ENCODE measurements at places on chromosomes 7 and 10.
A peak's percentile ranks its signal among the peaks of the same experiment; 100 is the strongest.

- DNase-seq, result no peak
These were observed 222.0 kb downstream of the ADK start for GRCh38 chr10:74373059-74373458.

- DNase-seq, result no peak
These were observed 125.9 kb downstream of the HIPK2 start for GRCh38 chr7:139651914-139652313.

- DNase-seq, result no peak
These were observed 175.3 kb upstream of the KMT2E start for GRCh38 chr7:104838537-104839299.

DNA sequence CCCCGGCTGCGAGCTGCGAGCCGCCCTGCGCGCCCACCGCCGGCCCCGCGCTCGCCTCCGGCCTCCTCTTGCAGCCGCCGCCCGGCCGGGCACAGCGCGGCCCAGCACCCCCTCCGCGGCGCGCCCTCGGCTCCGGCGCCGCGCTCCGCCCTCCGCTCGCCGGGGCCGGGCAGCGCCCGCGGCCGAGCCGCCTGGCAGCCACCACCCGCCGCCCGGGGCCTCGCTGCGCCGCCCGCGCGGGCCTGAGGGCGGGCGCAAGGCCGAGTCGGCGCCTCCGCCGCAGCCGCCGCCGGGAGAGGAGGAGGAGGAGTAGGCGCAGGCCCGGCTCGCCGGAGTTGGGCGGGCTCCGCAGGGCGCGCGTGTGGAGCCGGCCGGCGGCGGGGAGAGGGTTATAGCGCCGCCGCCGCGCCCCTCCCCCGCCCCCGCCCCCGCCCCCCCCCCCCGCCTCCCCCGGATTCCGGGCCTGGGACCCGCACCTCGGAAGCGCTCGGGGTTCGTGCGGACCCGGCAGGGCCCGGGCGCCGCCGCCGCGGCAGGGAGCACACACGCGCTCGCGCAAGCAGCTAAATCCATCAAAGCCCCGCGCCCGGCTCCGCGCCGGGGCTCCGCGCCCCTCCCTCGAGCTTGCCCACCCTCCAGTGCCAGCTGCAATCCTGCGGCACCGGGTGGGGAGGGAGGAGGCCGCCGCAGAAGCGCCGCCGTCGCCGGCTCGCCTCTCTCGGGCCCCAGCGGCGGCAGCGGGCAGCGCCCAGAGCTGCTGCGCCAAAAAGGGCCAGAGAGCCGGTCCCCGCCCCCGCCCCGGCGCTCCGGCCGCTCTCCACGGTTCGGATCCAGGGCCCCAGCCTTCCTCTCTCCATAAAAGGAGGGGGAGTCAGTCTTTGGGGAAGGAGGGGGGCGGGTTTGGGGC lies at the start of gene PDGFA:
TSS of gene PDGFA (minus strand) at position 363 of the 907 bp plus-strand sequence. CDS start 845 bp downstream, outside the sequence.
- no peak for DNase-seq

DNA sequence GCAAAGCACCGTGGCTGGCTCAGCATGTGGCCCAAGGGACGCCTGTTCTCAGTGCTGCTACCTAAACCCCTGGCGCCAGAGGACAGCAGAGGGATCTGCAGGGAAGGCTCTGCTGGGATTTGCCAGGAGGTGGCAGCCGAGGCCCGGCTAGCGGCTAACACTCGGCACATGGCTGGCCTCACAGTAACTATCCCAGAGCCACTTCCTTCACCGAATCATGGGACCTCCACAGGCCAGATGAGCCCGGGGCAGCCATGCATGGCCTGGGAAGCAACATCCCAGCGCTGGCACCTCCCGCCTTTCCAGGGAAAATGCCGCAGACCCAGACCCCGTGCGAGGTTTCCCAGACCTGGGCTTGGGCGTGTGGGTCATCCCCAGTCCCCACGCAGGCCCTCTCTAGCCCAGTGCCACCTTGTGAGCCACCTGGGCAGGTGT lies 36.4 kb downstream of the DPYSL4 start:
- peak; percentile 37 for DNase-seq

DNA sequence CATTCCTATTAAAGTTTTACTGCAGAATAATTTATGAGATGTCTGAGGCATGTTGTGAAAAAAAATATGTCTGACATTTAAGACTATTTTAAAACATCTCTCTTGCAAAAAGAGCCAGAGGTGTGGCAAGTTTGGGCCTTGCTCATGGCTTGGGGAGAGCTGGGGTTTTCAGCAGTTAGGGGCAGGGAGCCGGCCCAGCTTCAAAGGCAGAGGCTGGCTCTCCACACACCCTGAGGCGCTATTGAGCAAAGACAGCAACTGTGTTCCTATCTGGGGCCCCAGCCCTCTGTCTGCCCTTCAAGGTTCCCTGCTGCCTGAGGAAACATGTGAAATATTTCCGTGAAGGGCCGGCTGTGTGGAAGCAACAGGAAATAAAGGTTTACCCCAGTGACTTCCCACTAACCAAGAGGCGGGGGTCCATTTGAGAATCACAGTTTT lies 94.0 kb downstream of the SORBS1 start:
- DNase-seq, result no peak

DNA sequence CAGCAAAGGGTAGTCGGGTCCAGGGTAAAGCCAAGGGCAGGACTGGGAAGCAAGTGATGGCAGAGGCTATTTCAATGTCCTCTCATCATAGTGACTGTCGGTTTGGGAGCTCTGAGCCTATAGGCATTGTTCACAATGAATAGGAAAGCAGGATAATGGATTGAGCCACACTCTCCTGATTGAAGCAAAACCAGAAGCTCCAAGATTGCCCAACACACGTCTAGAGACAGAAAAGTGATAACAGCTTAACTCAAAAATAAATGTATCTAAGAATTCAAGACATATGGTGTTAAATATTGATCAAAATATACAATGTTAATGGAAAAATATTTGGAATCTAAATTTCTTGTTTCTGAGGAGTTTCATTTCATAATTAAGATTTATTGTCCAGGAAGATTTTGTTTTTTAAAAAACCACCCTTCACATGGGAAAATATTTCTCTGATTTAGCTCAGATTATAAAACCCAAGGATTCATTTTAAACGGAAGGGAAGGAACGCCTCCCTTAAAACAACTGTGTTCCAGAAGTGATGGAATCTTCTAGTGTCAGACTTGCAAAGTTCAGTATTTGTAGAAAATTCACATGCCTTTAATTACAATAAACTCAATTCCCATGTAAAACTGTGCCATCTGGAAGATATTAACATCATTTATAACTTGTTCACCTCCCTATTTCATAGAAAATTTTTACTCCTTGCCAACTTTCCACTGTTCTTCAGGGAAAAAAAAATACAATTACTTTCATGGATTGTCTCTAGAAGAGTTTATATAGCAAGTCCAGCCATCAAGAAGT lies 54.5 kb downstream of the NRP1 start:
- no peak for DNase-seq

GRCh38 chr7:127251465-127252376 lies 1.0 kb downstream of the GRM8 start:
- DNase-seq, result no peak

- DNase-seq, result no peak
These were observed 2.1 kb downstream of the GLCCI1 start for GRCh38 chr7:7970531-7971307.

DNA sequence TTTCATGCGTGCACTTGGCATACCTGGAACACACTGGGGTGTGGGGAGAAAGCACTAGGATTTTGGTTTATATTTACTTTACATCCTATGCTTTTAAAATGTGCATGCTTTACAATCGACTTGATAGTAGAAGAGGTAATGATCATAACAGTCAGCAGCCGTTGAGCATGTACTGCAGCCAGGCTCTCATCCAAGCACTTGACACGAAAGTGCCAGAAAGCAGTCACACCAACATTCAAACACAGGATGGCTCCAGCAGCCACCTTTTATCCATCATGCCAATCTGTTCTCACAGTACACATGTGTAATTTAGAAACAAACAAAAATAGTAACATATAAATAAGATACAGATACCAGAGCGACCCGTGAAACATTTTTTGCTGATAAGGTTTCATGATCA lies 1.2 kb upstream of the FAM241B start:
- no peak for DNase-seq

DNA sequence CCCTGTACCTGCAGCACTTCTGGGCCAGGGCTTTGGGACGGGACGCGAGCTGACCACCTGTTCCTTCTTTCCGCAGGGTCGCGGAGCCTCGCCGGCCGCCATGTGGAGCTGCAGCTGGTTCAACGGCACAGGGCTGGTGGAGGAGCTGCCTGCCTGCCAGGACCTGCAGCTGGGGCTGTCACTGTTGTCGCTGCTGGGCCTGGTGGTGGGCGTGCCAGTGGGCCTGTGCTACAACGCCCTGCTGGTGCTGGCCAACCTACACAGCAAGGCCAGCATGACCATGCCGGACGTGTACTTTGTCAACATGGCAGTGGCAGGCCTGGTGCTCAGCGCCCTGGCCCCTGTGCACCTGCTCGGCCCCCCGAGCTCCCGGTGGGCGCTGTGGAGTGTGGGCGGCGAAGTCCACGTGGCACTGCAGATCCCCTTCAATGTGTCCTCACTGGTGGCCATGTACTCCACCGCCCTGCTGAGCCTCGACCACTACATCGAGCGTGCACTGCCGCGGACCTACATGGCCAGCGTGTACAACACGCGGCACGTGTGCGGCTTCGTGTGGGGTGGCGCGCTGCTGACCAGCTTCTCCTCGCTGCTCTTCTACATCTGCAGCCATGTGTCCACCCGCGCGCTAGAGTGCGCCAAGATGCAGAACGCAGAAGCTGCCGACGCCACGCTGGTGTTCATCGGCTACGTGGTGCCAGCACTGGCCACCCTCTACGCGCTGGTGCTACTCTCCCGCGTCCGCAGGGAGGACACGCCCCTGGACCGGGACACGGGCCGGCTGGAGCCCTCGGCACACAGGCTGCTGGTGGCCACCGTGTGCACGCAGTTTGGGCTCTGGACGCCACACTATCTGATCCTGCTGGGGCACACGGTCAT lies 13.3 kb downstream of the GPR146 start:
- no peak for DNase-seq

DNA sequence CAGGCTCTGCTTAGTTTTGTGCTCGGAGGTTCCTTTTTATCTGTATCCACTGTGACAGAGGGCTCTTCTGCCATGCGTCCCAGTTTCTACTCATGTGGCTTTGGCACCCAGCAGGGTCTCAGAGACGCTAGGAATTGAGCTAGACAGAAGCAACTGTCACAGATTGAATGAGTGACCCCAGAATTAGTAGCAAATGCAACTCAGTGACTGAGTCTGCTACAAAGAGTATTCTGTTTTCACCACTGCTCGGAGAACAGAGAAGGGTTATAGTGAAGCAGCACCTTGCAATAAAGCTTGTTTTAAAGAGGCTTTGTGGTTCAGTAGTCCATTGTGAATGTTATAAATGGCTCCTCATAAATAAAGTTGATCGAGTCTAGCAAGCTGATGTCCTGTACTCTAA lies 113.2 kb downstream of the DNAH11 start:
- DNase-seq, result no peak

DNA sequence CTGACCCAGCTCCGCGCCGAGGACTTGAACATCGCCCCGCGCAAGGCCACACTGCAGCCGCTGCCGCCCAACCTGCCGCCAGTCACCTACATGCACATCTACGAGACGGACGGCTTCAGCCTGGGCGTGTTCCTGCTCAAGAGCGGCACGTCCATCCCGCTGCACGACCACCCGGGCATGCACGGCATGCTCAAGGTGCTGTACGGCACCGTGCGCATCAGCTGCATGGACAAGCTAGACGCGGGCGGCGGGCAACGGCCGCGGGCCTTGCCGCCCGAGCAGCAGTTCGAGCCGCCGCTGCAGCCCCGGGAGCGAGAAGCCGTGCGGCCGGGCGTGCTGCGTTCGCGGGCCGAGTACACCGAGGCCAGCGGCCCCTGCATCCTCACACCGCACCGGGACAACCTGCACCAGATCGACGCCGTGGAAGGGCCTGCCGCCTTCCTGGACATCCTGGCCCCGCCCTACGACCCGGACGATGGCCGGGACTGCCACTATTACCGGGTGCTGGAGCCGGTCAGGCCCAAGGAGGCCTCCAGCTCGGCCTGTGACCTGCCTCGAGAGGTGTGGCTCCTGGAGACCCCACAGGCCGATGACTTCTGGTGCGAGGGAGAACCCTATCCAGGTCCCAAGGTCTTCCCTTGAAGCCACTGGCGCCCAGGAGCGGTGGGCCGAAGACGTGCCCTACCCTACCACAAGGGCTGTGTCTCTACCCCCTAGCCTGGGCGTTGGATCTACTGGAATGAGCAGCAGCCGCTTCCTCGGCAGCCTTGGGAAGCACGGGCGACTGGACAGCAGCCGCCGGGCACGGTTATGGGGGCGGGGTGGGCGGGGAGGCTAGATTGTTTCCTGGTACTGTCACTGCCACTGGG lies 945 bp downstream of the ADO start:
- no peak for DNase-seq

- DNase-seq, result no peak
These were observed 46.9 kb upstream of the WIPI2 start for GRCh38 chr7:5143106-5143505.

DNA sequence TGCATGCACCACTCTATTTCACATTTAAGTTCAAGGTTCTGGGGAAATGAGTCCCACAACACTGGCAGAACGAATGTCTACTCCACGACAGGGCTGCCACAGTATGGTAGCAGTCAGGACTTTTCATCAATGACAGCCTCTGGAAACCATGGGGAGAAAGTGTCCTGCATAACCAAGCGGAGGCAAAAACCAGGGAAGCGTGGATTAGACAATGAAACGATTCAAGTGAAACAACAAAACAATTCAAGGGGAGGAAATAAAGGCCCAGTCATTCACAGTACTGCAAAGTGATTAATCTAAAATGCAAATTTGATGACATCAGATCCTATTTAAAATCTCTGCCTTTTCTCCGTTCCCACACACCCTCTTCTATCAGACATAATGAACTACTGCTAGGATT lies 168.2 kb downstream of the DPY19L1 start:
- no peak for DNase-seq

GRCh38 chr7:13839063-13839462 lies 150.4 kb downstream of the ETV1 start:
- DNase-seq, result no peak

DNA sequence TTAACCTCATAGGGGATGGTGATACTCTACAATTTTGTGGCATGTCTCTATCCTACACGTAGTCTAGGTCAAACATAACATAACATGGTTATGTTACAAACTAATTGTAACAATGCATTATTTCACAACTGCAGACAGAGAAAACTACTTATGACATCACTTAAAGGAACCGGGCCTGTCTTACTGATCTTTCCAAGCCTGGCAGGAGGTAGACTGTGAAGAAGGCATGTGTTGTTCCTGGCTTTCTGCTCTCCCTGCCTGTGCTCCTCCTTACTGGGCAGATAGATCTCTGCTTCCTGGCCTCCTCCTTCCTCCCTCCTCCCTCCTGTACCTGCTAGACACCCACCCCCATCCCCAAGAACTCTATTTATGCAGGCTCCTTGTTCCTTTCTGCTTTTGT lies 5.4 kb downstream of the CACNB2 start:
- no peak for DNase-seq

DNA sequence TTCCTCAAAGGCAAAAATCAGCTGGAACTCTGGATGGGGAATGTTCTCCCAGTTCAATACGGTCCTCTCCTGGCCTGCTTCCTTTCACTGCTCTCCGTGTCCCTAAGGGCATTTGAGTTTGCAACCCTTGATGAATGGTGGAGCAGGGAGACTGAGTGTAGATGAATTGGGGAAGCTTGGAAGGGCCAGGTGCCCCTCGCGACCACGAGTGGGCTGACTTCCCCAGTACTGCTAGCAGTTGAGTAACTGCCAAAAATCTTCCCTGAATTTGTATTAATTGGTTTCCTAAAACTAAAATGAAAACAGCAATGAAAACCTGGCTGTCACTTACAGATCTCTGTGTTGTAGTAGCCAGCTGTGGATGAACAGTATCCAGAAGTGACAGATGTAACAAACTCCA lies 13.6 kb downstream of the IRF5 start:
- DNase-seq, result no peak

All from stimulated activated CD4-positive, alpha-beta T cell treated with anti-CD3 and anti-CD28 coated beads, Interleukin-1b, Interleukin-23, amount 100 ng/mL, for 1 hour (primary cell).